ENCODE measurements at places on chromosomes 13 and 19.

DNA sequence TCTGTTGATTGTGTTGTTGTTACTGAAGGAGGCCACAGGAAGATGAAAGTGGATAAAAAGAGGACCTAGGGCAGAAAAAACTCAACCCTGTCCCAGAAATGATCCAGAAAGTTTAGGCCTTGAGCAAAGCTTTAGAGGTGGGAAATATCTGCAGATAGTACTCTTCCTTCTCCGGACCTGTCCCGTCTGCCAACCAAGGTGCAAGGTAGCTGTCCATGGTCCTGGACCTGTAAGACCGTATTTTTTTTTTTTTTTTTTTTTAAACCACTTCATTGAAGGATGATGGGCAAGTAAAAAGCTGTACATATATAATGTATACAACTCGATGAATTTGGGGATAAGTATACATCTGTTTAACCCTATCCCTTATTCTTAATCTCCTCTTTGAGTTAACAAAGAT lies 225.9 kb downstream of the OLFM4 start:
- no peak for DNase-seq

- DNase-seq, result no peak
Observed at GRCh38 chr13:50099473-50099872, 84.2 kb downstream of the KCNRG start.

GRCh38 chr13:110392510-110393240 lies 85.6 kb downstream of the COL4A2 start:
- no peak for DNase-seq

DNA sequence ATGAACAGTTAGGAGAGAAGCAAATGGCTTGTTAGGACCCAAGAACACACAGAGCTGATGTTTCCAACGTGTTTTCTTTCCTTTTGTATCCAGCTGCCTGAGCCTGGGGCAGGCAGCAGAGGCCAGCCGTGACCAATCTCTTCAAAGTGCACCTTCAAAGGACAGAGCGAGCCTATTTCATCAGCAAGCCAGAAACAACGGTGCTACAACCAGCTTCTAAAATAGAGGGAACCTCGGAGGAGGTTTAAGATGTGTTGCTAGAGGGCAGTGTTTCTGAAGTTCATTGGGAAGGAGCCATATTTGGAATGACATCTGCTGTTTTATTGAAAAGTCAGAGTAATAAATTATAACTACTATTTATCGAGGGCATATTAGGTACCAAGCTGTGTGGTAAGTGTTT lies 56.2 kb upstream of the RFC3 start:
- DNase-seq, result peak; percentile 2

- DNase-seq, result no peak
Observed at GRCh38 chr13:46152627-46153328, 29.2 kb downstream of the LCP1 start.

- DNase-seq, result no peak
Observed at GRCh38 chr19:49498475-49498874, 2.2 kb downstream of the RPS11 start.

GRCh38 chr19:2166741-2167738 lies 3.3 kb downstream of the DOT1L start:
- DNase-seq, result no peak

- DNase-seq, result no peak
Observed at GRCh38 chr13:99392470-99393135, 85.4 kb upstream of the GPR183 start.

DNA sequence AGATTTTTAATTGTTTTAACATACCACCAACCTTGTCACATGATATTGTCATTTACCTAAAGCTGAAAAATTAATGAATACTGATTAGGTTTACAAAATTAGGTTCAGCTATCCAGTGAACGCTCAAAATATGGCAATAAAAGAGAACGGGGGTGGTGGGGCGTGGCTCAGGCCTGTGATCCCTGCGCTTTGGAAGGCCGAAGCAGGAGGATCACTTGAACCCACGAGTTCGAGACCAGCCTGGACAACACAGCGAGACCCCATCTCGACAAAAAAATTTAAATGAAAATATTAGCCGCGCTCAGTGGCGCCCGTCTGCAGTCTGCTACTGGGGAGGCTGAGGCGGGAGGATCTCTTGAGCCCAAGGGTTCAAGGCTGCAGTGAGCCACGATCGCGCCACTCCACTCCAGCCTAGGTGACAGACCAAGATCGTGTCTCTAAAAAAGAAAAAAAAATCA lies 516 bp upstream of the FAM32A start:
- no peak for DNase-seq

DNA sequence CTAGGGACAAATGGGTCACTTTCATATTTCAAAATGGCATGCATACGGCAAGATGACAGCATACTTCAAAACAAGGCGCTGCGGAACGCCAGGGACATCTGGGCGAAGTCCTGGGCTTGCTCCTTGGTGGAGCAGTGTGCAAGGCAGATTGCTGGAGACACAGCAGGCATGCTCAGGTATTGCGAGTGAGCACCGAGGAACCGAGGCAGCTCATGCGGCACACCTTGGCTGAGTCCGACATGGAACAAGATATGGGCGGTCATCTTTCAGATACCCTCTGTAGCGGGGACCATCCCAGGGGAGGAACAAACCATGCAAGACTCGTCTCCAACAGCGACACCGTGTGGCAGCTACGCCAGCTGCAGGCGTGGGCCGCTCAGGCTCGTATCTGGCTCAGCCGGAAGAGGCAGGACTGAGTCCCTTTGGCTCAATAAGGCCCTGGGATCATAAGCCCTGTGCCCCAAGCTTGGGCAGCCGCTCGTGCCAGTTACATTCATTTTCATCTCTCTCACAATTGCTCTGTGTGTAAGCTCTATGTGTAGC lies 112.4 kb downstream of the NUFIP1 start:
- DNase-seq, result no peak

DNA sequence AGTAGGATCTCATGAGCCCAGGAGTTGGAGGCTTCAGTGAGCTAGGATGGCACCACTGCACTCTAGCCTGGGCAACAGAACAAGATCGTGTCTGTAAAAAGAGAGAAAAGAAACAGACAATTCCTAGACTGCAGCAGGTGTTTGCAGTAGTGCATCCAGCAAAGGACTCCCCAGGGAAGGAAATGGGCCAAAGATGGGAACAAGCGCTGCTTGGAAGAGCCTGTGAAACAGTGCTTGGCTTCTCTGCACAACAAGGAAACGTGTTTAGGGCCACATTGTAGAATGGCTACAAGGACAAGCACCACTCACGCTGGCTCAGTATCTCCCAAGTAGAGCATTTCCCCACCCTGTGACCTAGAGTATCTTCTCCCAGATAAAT lies 35.5 kb upstream of the LDLR start:
- no peak for DNase-seq

GRCh38 chr19:47026889-47027288 lies 7.3 kb downstream of the NPAS1 start:
- DNase-seq, result no peak

- DNase-seq, result no peak
Observed at GRCh38 chr19:53246498-53246897, 8.2 kb downstream of the ZNF677 start.

GRCh38 chr19:47389150-47389556 lies 30.2 kb downstream of the MEIS3 start:
- DNase-seq, result no peak

- no peak for DNase-seq
Observed at GRCh38 chr13:112757759-112758086, 67.9 kb downstream of the ATP11A start.

DNA sequence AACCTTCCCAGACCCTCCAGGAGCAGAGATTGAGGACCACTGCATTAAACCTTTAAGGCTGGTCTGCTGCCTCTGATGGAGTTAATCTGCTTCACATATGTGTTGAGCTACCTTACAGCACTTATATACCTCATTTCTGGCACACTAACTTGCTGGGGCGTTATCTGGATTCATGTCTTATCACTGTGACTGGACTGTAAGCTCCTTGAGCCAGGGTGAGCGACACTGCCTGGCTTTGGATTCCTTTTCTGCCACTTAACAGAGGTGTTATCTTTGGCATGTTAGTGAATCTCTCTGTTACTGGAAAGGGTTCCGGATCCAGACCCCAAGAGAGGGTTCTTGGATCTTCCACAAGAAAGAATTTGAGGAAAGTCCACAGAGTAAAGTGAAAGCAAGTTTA lies 69.8 kb upstream of the RGCC start:
- no peak for DNase-seq

DNA sequence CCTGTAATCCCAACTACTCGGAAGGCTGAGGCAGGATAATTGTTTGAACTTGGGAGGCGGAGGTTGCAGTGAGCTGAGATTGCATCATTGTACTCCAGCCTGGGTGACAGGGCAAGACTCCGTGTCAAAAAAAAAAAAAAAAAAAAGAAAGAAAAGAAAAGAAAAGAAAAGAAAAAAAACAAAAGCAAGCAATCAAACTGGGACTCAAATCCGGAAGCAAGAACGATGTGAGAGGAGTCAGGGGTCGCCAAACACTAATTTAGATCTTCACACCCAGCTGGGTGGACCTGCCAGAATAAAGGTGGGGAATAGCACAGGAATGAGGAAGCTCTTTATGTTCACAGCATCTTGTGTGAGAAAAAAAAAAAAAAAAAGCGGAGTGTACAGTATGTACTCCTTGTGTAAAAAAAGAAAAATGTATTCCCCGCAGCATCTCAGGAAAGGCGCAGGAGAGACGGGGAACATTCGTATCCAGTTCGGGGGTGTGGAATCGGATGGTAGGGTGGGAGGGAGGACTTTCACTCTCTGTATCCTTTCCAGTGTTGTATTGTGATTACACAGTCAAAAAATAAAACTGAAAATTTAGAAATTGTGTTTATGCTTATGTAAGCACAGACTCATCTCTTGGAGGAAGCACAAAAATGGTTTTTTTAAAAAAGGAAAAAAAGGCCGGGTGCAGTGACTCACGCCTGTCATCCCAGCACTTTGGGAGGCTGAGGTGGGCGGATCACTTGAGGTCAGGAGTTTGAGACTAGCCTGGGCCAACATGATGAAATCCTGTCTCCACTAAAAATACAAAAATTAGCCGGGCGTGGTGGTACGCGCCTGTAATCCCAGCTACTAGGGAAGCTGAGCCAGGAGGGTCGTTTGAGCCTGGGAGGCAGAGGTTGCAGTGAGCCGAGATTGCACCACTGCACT lies 7.6 kb downstream of the DNAJB1 start:
- no peak for DNase-seq

- no peak for DNase-seq
Observed at GRCh38 chr19:30648866-30649862, 277.0 kb downstream of the ZNF536 start.

GRCh38 chr19:35773020-35773806 lies 2.2 kb upstream of the ARHGAP33 start:
- DNase-seq, result no peak

DNA sequence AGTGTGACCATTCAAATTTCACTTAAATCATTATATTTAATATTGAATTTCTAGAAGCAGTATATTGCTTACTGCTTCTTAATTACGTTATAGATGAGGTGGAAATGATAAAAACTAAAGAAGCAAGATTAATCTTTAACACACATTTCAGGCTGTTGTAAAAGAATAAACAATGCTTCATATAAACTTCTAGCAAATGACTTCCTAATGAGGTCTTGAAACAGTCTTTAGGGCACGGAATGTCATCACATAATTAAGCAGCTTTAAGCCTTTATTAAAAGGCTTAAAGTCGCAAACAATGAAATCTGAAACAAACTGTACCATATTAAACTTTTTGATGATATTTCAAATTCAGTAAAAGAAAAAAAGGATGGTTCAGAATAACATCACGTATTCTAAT lies 1.9 kb downstream of the SLITRK6 start:
- no peak for DNase-seq

DNA sequence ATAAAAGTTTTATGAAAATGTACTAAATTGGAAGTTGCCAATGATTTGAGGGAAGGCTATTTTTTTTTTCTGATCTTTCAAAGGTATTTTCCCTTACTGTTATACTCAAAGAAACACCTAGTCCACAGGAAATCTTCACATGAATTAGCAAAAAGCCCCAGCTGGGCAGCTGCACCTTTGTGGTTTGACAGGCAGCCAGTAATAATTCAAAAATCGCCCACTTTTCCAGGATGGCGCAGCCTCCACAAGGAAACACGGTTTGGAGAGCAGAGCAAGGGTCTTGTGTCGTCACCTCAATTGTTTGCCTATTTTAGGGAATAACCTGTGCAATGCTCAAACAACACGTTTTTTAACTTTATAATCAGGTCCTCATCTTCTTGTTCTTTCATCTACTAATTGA lies 324.9 kb upstream of the GPC6 start:
- DNase-seq, result no peak

DNA sequence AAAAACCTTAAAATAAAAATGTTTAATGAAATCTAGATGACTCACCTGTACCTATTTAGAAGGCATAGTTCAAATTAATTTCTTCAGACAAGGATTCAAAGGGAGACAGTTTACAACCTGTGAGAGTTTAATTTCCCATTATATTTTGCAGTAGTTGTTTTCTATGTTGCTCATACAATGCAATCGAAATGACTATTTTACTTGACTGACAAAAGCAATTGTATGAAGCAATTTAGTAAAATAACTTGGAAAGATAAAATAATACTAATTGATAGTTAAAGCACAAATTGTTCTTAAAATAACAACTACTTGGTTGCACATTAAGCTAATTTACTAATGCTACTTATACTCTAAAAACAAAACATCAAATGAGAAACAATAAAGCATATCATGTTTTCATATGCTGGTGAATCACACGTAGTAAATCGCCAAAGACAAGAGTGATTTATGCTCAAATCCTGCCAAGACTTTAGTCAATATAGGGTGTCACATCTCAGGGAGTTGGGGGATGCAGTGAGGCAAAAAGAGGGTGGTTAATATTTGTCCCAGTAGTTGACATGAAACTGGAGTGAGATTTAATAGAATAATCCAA lies 6.4 kb downstream of the DACH1 start:
- no peak for DNase-seq

DNA sequence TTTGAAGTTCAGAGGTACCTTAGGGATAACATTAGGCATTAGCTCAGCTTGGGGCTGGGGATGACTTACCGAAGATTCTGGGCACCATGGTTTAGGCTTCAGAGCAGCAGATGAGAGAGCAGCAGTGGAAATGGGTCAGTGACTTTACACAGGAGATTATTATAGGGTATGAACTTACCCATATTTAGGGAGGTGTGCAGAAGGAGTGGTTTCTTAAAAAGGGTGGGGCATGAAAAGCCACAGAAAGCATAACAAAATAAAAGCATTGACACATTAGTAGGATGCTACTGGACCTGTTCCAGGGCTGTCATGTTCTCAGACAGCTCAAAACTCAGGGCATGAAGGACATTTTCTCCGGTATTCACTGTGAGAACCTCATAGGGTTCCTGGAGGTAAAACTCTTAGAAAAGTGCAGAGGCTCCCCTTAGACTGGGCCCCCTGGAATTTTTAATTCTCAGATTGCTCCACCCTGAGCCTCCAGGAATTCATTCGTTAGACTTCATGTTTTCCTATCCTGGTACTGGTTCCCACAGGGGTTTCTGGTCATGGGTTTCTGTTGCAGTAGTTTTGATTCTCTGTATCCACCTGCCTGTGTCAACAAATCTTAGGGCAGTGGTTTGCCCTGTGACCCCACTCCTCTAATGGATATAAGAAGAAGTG lies 20.7 kb downstream of the IGFL1 start:
- no peak for DNase-seq

GRCh38 chr13:75702476-75702875 lies 66.3 kb downstream of the LMO7 start:
- DNase-seq, result no peak

Measured in SW 1271 (cell line).